ENCODE measurements at places on chromosomes 7 and 10.

- no peak for DNase-seq
Observed at GRCh38 chr7:26156451-26157420, 4.7 kb downstream of the NFE2L3 start.

DNA sequence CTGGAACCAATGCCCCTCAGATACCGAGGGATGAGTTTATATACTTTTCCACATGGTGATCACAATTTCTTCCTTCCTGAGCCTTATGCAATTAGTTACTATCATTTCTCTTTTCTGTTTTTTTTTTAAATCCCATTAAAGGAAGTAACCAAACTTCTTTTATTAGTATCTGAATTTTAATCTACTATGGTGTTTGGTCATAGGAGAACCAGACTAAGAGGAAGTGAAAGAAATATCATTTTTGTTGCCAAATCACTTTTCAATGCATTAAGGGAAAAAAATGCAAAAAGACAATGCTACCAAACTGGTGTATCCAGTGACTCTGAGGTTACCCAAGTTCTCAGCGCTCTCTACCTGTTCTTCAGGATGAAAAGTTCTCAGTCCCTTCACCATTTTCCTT, 167.7 kb downstream of the NXPH1 start:
- DNase-seq: no peak

DNA sequence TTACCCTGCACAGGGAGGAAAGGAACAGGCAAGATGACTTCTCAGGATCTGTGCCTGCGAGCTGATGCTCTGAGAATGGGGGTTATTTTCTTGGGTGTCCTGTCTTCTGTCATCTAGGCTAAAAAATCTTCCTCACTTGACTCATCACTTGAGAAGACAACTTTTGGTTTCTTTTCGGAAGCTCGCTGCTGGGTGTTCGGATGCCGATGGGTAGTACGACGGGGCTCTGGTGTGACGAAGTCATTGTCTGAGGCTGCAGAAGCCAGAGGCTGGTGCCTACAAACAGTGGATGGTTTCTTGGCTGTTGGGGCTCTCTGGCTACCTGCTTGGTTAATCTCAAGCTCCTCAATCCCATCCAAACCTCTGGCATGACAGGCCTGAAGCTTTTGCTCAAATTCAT, 92.2 kb downstream of the NPSR1 start:
- DNase-seq: no peak

DNA sequence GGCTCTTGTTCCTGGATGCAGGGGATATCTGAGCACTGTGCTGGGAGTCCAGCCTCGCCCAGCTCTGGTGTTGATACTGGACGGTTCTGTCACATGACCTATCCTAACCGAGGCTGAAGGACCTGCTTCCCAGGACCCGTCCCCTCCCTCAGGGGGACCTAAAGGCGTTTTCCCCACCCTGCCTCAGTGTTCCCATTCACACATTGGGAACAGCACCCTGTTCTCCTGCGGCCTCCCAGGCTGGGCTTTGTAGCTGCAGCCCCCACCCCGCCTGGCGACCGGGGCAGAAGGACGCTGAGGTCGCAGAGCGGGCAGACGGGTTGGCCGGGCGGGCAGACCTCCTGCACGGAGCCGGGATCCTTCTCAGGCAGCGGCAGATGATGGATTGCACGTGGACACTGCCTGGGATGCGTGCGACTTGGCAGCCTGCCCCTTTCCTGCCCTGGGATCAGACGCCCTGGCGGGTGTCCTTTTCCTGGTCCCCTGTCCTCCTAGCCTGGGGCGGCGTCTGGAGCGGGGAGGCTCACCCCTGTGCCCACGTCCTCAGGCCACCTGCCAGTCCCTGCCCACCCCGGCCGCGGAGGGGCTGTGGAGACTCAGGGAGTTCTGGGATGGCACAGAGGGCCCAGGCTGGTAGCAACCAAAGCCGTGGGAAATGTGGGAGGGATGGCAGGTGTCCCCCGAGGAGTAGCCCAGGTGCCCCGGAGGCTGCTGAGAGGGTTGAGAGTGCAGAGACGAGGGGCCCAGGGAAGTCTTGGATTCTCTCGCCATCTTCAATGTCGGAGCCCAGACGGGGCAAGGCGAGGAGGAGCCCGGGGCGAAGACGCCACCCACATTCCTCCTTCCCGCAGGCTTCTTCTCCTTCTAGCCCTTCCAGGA, 17.2 kb upstream of the PSMG3 start:
- no peak for DNase-seq

GRCh38 chr10:110411047-110411410, 86.7 kb upstream of the DUSP5 start:
- no peak for DNase-seq

GRCh38 chr7:39908141-39908540, 41.9 kb upstream of the CDK13 start:
- no peak for DNase-seq

GRCh38 chr10:6838118-6838517, 258.0 kb upstream of the PRKCQ start:
- no peak for DNase-seq

- no peak for DNase-seq
Observed at GRCh38 chr7:80184693-80185092, 50.1 kb downstream of the GNAI1 start.

GRCh38 chr7:144407266-144407931, 3.9 kb upstream of the NOBOX start:
- no peak for DNase-seq

GRCh38 chr7:126792521-126792920, 460.2 kb downstream of the GRM8 start:
- no peak for DNase-seq

GRCh38 chr7:14761510-14762296, 140.8 kb downstream of the DGKB start:
- DNase-seq: no peak

- no peak for DNase-seq
Observed at GRCh38 chr7:140081774-140082425, 19.1 kb upstream of the PARP12 start.

GRCh38 chr7:16921644-16922257, 40.0 kb upstream of the AGR3 start:
- DNase-seq: no peak

- no peak for DNase-seq
Observed at GRCh38 chr7:77245015-77245755, 45.6 kb upstream of the FGL2 start.

DNA sequence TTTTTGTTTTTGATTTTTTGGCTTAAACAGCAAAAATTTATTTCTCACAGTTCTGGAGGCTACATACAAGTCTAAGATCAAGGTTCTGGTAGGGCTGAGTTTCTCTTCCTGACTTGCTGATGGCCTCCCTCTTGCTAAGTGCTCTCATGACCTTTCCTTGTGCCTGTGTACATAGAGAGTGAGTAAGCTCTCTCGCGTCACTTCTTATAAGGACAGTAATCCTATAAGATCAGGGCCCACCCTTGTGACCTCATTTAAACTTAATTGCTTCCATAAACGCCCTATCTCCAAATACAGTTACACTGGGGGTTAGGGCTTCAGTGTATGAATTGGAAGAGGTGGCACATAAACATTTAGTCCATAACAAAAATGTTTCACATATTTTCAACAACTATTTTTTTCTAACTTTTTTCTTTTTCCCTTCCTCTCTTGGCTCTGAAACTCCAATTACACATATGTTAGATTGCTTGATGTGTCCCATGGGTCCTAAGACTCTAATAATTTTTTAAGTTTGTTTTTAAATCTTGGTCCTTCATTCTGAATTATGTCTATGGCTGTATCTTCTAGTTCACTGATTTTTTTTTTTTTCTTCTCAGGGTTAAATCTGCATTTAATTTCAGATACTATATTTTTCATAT, 149.8 kb downstream of the HBP1 start:
- DNase-seq: no peak

- DNase-seq: no peak
Observed at GRCh38 chr7:33623267-33623666, 282.1 kb upstream of the BMPER start.

DNA sequence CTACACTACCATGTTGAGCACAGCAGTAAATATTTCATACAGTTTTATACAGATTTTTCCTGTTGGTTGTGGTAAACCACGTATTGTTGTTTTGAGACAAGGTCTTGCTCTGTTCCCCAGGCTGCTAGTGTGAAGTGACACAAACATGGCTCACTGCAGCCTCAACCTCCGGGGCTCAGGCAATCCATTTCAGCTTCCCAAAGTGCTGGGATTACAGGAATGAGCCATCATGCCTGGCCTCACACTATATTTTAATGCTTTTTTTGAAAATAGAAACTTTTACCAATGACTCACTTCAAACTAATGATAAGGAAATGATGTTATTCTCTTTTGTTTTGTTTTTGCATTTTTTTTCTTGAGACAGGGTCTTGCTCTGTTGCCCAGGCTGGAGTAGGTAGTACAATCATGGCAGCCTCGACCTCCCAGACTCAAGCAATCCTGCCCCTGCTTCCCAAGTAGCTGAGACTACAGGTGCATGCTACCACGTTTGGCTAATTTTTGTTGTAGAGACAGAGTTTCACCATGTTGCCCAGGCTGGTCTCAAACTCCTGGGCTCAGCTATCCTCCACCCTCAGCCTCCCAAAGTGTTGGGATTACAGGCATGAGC, 210.6 kb downstream of the TPST1 start:
- DNase-seq: no peak

DNA sequence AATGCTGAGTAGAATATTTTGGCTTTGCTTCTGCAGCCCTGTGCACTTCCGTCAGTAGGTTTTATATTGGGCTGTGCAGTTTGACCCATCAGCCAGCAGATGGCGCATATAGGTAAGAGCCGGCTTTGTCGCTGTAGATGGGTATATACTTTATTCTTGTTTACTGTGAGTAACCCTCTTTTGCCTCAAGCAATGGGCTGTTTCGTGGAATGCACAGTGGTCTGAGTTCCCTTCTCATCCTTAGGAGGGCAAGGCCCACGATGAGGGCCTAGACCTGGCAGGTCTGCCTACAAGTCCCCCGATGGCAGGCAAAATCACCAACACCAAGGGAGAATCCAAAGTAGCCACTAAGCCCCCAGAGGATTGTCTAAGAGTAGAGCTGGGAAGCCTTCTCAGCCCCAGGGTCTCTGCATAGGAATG, 1002.9 kb upstream of the KCND2 start:
- no peak for DNase-seq

- DNase-seq: no peak
Observed at GRCh38 chr10:680745-681144, 8.7 kb downstream of the DIP2C start.

DNA sequence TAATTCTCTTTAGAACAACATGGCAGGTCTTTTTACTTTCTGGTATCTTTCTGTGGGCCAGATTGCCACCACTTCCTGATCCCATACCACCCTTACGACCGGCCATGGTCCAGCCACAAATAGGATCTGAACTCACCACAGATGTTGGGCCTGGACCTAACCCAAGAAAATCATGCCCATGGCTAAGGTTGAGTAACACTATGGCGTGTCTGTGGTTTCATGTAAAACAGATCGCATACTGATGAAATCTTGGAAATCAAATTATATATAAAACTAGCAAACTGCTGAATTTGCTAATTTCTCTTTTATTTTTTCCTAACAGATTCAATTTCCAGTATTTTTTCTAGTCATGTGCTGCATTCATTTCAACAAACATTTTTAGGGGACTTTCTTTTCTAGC, 77.2 kb downstream of the CH25H start:
- DNase-seq: no peak

DNA sequence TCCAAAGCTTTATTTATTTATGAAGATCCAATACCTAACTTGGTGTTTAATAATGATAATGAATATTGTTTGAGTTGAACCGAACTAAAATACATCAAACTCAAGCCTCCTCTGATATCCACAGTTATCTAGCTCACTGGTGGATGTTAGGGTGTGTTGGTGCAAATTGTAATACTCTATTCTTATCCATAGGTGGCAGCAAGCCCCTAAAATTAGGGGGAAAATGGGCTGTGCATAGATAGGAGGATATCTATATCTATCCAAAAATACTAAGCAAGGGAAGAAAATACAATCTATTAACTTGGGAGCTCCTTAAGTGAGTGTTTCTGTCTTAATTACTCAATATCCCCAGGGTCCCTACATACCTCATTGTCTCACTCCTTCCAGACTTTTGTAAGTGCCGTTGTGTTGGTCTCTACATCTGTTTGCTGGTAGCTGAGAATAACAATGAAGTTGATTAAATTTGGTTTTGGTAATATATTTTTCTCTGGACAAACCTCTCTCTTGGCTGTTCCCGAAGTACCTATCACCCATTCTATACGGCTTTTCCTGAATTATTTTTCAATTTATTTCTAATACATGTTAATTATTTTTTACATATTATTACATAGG, 55.0 kb upstream of the VWDE start:
- no peak for DNase-seq

DNA sequence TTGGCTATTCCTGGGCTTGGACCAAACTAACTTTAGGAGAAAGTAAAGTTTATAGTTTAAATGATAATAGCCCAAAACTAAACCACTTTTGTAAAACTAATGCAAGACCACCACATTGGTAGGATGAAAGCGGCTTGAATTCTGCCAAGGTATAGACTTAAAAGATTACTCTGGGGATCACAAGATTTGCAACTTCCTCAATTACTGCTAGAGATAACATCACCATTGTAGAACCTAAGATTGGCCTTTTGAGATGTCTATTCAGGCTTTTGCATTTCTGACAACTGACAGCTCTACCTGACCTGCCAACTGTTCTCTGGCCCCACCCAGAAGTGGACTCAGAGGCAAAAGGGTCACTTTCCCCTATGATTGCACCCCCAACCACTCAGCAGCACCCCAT, 162.4 kb downstream of the TNS3 start:
- no peak for DNase-seq

GRCh38 chr10:103246324-103246723, 637 bp downstream of the RPEL1 start:
- DNase-seq: no peak

- DNase-seq: no peak
Observed at GRCh38 chr10:104267721-104268404, 1.1 kb upstream of the GSTO2 start.

DNA sequence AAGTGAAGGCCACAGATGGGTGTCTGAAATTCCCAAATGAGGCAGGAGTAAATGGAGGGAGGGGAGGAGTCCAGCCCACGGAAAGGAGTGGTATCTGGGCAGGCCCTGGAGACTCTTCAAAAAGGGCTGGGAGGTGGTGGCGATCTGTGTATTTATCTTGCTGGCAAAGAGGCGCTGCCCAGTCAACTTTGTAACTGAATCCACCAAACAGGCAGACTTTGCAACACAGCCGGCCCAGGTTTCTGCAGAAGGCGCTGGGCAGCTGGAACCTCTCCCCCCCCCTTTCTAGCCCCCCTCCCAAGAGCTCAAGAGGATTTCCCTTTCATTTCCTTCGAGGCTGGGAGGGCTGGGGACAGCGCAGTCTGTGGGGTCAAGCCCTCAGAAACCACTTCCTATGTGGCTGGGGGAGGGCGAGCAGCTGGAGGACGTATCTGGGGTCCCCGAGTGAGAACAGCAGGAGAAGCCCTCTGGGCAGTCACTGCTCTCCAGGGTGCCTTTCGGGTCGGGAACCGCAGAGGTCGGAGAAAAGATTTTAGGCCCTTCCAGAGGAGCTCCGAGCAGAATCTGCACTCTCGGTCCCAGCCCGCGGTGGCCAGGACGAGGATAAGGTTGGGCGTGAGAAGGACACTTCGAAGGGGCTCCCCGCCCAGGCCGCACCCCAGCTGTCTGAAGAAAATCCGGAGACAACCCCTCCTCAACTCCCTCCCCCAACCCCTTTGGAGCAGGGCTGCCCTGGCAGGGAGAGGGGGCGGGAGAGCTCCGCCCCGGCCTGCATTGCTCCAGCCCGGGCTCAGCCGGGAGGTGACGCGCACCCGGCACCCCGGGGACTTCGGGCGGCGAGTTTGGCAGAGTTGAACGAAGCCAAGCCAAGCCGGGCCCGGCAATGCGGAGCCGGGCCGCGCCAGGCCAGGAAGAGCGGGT, 965 bp downstream of the ZCCHC24 start:
- no peak for DNase-seq

GRCh38 chr10:679556-679955, 9.9 kb downstream of the DIP2C start:
- no peak for DNase-seq

Data from activated naive CD4-positive, alpha-beta T cell (primary cell).